ENCODE measurements at places on chromosomes 16 and 17.

DNA sequence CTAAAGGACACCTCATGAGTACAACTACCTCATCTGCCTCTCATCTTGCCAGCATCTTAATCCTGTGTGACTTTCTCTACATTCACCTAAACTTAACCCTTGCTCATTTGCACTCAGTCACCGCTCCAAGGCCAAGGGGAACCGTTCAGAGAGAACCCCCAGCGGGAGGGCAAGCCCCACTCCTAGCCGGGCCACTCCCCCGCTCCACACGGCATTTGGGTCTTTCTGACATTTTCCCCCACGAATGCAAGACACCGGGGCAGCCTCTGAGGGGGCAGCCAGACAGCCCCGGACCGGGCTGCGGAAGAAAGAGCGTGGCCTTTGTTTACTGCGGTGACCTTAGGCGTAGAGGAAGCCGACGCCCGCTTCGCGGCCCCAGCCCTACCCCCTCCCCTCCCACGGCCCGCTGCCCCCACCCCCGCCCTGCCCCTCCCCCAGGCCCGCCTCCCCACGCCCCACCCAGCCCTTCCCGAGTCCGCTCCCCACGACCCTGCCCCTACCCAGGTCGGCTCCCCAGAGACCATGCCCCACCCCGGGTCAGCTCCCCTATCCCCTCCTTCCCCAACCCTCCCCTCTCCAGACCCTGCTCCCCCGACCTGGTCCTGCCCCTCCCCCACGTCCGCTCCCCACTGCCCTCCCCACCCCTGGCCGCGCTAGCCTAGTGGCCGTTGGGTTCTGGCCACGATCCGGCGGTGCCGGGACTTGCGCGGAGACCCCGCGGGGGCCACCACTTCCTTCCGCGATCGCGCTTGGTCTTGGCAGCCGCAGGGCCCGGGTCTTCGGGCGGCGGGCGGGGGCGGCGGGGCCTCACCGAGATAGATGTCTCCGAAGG lies 789 bp downstream of the CSNK1D start:
- peak; percentile 84 for DNase-seq

- no peak for DNase-seq
These were observed 67.5 kb downstream of the MARF1 start for GRCh38 chr16:15575293-15576049.

- peak; percentile 53 for DNase-seq
These were observed 477 bp downstream of the CENPV start for GRCh38 chr17:16352667-16353316.

DNA sequence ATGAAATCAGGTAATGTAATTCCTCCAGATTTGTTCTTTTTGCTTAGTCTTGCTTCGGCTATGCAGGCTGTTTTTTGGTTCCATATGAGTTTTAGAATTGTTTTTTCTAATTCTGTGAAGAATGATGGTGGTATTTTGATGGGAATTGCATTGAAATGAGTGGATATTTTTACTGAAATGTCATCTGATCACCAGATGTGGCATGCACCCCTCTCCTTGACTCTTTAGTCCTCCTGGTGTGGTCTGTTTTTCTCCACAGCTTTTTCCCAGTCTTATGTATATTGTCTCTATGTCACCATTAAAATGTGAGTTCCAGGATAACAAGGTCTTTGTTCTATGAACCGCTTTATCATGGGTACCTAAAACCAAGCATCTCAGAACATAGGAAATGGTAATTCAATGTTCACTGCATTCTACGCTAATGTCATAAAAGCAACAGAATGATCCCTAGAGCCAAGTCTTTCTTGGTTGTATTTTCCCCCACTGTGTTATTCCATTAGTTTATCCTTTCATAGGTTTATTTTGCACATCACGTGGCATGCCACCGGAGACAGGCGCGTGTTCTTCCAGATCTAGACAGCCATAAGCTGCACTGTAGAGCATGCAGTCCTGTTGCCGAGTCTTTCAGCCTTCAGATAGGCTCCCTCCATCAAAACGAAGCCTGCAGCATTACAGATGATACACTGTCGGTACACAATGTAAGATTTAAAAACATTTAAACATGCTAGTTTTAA lies 172.5 kb downstream of the RPTOR start:
- DNase-seq, result no peak

- no peak for DNase-seq
These were observed 20.2 kb upstream of the SMIM5 start for GRCh38 chr17:75612906-75613626.

- DNase-seq, result no peak
These were observed 558.6 kb upstream of the CDH5 start for GRCh38 chr16:65807858-65808257.

- DNase-seq, result peak; percentile 56
These were observed 6.2 kb downstream of the PHOSPHO1 start for GRCh38 chr17:49224198-49224996.

DNA sequence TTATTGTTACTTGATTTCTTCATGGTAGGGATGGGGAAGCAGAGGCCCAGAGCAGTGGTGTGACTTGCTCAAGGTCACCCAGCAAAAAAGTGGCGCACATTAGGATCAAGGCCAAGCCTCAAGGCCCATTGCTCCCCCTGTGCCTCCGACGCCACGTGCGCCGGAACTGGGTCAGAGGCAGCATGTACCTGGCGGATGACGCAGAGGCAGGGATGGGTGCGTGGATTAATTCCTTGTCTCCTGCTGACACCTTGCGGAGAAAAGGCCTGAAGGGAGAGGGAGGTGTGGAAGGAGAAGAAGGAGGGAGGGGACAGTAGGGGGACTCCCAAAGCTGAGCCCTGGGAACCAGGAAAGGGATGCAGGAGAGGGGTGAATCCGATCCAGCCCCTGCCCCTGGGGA lies 18.5 kb downstream of the SBK1 start:
- no peak for DNase-seq

DNA sequence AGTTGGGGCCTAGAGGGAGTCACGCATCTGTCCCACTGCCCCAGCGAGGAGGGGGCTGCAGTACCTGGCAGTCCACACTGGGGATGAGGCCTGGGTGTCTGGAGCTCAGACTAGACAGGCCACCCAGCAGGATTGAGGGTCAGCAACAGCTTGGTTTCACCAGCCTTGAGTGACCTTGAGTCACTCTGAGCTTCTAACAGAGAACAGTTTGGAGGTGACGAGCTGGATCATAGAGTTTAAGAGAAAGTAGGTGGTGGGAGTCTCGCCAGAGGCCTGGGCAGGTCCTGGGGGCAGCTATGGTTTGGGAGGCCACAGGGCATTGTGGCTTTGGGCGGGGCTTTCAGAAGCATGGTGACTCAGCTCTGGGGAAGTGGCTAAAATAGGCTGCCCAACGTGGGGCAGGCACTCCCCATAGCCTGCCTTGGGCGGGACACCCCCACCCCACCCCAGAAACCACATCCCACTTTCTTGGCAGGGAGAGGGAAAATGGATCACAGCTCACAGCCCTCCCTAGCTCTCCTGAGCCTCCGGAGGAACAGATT lies 20.5 kb downstream of the CDC42EP4 start:
- DNase-seq, result no peak

- peak; percentile 76 for DNase-seq
These were observed 19.7 kb upstream of the RCVRN start for GRCh38 chr17:9924735-9925191.

DNA sequence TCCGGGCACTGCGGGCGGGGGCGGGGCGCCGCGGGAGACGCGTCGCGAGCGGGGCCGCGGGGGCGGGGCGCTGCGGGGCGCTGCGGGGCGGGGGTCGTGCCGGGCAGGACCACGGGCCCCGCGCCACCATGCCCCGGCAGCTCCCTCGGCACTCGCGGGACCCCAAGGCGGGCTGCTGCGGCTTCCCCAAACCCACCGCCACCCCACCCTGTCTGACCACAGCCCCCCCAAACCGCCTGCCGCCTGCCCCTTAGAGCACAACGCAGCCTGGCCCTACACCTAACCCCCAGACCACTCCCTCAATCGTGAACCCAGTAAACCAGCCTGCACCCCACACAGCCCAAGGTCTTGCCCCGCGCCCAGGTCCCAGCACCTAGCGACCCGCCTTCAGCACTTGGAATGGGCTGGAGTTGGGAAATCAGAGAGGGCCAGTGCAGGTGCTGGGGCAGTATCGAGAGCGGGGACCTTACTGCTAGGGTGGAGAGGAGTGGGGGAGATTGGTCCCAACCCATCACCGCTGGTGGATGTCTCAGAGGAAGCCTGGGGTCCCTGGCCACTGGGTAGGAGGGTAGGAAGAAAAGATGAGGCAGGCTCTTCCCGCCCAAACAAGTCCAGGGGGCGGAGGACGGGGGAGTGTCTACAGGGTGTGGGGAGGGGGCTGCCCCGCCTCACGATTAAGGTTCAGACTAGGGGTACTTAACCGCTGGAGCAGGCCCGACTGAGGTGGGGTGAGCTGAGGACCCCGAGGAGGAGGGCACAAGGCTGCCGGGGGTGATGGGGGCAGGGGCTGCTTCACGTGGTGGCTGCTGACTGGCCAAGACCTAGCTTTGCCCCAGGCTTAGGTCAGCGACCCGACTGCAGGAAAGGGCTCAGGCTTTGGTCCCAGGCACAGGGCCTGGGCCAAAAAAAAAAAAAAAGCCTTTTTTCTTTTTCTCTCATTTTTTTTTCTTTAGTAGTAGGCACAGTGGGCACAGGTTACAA lies 539 bp upstream of the VAMP2 start:
- peak; percentile 74 for DNase-seq

DNA sequence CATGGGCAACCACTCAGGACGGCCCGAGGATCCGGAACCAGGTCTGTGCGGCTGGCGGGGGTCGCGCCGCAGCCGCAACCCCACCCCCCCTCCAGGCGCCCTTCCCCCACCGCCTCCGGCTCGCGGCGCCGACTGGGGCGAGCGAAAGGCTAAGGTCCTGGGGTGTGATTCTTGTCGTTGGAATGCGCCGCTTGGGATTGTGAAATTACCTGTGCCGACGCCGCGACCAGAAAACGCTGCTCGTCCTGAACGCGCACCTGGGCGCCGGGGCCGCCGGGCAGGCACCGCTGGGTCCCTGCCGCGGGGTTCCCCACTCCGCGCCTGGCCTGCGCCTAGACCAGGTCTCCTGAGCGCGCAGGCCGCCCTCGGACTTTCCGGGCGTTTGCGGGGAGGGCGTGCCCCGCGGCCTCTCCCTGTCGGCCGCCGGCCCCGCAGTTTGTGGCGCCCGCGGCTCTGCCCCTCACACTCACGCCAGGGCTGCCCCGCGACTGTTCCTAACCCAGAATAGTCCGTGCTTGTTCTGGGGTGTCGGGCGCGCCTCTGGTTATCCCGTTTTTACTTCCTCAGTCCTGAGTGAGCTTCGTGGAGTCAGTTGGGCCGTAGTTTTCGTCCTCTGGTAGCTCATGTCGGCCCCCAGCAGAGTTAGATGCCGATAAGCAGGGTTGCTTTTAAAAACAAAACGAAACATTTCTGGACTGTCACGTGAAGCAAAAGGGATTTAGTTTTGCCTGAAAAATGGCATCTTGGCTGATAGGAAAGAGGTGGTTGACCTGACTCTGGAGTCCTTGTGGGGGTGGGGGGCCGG lies 147.2 kb downstream of the SPECC1 start:
- DNase-seq, result peak; percentile 72

GRCh38 chr17:2319051-2319450 lies 15.3 kb downstream of the SRR start:
- no peak for DNase-seq

- peak; percentile 47 for DNase-seq
These were observed 7.8 kb downstream of the ZFHX3 start for GRCh38 chr16:73040136-73040535.

GRCh38 chr16:56814537-56815432 lies 50.2 kb upstream of the SLC12A3 start:
- DNase-seq, result no peak
